ENCODE measurements at places on chromosomes 1 and 21.

- DNase-seq = no peak
These were observed 107.3 kb downstream of the UCHL5 start for GRCh38 chr1:192951691-192952460.

- DNase-seq = no peak
These were observed 33.4 kb downstream of the IFI44 start for GRCh38 chr1:78683079-78683478.

- DNase-seq = no peak
These were observed 110.0 kb downstream of the GLUL start for GRCh38 chr1:182281541-182281940.

- DNase-seq = no peak
These were observed 121.7 kb downstream of the SLC30A10 start for GRCh38 chr1:219806642-219807041.

- DNase-seq = no peak
These were observed 1.7 kb downstream of the PERM1 start for GRCh38 chr1:980137-980571.

DNA sequence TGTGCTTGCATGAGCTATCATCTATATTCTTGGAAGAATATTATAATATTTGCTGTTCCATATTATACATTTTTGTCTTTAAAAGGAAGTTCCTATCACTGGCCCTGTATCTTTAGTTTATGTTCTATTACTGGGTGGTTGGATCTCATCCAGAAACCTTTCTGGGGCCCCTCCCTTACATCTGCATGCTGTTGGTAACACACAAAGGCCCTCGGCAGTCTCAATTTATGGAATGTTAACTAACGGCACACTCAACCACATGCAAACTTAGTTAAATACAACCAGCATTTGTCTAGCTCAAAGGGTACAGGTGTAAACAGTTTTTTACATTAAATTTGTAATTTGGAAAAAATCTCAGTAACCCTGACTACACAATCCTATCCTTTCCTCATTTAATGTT is 9.7 kb upstream of the HYI start:
- no peak for DNase-seq

DNA sequence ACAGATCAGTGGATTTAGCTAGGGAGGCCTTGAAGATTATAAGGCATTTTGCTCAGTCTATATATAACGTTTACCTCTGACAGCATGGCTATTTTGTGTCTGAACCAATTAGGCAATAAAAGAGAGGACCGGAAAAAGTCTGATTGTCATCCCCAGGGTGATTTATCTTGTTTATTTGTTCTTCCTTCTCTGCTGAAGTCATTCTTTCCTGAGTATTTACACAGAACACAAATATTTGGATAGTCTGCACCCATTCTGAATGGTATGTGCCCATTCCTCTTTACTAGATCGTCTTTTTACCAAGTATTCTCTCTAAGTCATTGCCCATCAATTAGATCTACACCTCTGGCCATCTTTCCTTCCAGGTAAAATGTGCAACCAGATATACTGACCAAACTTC is 1602.9 kb downstream of the KCNT2 start:
- DNase-seq = no peak

- no peak for DNase-seq
These were observed 115.9 kb downstream of the FGGY start for GRCh38 chr1:59412718-59413326.

- DNase-seq = no peak
These were observed 383.2 kb downstream of the KIF26B start for GRCh38 chr1:245537992-245538391.

- no peak for DNase-seq
These were observed 4.3 kb upstream of the MIIP start for GRCh38 chr1:12015001-12015491.

DNA sequence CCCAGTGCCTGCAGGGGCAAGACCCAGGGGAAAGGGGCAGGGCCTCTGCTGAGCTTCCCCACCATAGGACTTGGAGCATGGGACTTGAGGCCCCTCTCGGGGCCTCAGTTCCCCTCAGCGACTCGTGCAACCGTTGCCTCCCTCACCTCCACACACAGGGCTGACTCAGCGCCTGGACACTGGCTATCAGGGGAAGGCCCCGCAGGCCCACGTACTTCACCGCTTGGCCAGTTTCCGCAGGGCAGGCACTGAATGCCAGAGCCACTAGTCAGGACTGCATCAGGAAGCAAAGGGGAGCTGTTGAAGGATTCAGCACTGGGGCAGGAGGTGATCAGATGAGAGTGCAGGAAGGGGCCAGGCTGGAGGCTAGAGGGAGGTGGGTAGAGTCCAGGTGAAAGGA is 15.5 kb upstream of the FAM131C start:
- DNase-seq = no peak

GRCh38 chr1:40133839-40134238 is 27.3 kb upstream of the RLF start:
- no peak for DNase-seq

DNA sequence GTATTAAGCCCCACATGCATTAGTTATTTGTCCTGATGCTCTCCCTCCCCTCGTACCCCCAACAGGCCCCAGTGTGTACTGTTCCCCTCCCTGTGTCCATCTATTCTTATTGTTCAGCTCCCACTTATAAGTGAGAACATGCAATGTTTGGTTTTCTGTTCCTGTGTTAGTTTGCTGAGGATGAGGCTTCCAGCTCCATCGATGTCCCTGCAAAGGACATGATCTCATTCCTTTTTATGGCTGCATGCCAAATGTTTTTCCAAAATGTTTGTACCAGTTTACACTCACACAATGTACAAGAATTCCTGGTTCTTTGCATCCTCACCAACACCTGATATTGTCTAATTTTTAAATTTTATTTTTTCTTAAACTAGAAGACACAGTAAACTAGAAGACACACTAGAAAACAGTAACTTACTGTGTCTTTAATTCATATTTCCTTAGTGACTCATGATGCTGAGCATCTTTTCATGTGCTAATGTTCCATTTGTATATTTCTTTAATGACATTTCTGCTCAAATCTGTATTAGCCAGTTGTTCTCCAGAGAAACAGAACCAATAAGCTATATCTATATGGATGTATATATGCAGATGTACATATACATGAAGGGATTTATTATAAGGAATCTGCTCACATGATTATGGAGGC is 19.4 kb upstream of the USP1 start:
- DNase-seq = no peak

GRCh38 chr1:42801832-42802473 is 15.0 kb upstream of the ERMAP start:
- DNase-seq = no peak

GRCh38 chr1:72433591-72433990 is 151.3 kb upstream of the NEGR1 start:
- DNase-seq = no peak

- no peak for DNase-seq
These were observed 764 bp upstream of the SUMO3 start for GRCh38 chr21:44818640-44819011.

All from stimulated activated CD4-positive, alpha-beta T cell treated with anti-CD3 and anti-CD28 coated beads, Interleukin-1b, Interleukin-23, amount 100 ng/mL, for 1 hour (primary cell).